ENCODE measurements at places on chromosomes 6 and 20. TPM values are rescaled to one million over a fixed set of nuclear protein-coding genes. Genes with fewer than 3 reads are reported as not detected.

The OPRM1 gene
- not detected for total RNA-seq

The ATP6V1G2 gene
- 0.13 TPM for total RNA-seq

The NT5E gene
- 123 TPM for total RNA-seq

The NKX2-2 gene
- total RNA-seq, result not detected

The PKHD1 gene
- not detected for total RNA-seq

The TFAP2D gene
- not detected for total RNA-seq

The SMAP1 gene
- total RNA-seq, result 19.3 TPM

The AGPAT4 gene
- total RNA-seq, result 11.6 TPM

The PHIP gene
- 15.5 TPM for total RNA-seq

The RPS21 gene
- total RNA-seq, result 719 TPM

The HDGFL1 gene
- not detected for total RNA-seq

The TMEM30A gene
- total RNA-seq, result 121 TPM

The SAMD3 gene
- total RNA-seq, result not detected

The SLC32A1 gene
- not detected for total RNA-seq

The ENPP1 gene
- total RNA-seq, result 0.13 TPM

The FRMD1 gene
- not detected for total RNA-seq

The ZNF311 gene
- total RNA-seq, result 0.13 TPM

The ACOT8 gene
- 36.0 TPM for total RNA-seq

The HLA-G gene
- total RNA-seq, result not detected

The CST3 gene
- total RNA-seq, result 112 TPM

The TRMT11 gene
- 9.5 TPM for total RNA-seq

The UFL1 gene
- 18.7 TPM for total RNA-seq

The EDN3 gene
- total RNA-seq, result not detected

The PCSK2 gene
- total RNA-seq, result not detected

The SMOC2 gene
- not detected for total RNA-seq

The RIPOR2 gene
- 0.13 TPM for total RNA-seq

The C20orf144 gene
- total RNA-seq, result under 0.01 TPM

The CFB gene
- 0.51 TPM for total RNA-seq

The OLIG3 gene
- total RNA-seq, result not detected

The CDSN gene
- under 0.01 TPM for total RNA-seq

The XKR7 gene
- not detected for total RNA-seq

The LY6G6C gene
- total RNA-seq, result not detected

The ABCC10 gene
- total RNA-seq, result 15.7 TPM

The REM1 gene
- total RNA-seq, result not detected

The UNC5CL gene
- under 0.01 TPM for total RNA-seq

The CTCFL gene
- total RNA-seq, result not detected

The ESR1 gene
- not detected for total RNA-seq
